Stimulated activated CD8-positive, alpha-beta memory T cell treated with anti-CD3 and anti-CD28 coated beads, Interleukin-4, amount 100 ng/mL, for 1 hour (primary cell): ENCODE measurements at places on chromosomes 2 and 18.

- DNase-seq, result no peak
Measured at GRCh38 chr2:207599636-207600035, 25.6 kb downstream of the METTL21A start.

DNA sequence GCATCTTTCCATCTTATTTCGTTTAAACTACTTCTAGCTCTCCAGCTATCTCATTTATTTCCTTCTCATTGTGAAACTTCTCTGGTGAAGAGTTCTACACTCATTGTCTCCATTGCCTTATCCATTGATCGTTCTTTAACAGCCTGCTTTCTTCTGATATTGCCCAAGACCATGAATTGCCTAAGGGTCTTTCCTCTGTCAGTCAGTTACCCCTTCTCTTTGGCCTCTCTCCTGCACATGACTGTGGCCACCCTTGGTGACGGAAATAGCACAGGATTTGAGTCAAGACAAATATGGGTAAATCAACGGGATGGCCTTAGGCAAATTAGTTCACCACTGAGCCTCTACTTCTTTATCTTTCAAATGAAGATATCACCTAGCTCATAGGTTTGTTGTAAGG, 26.6 kb downstream of the NHEJ1 start:
- DNase-seq, result no peak

DNA sequence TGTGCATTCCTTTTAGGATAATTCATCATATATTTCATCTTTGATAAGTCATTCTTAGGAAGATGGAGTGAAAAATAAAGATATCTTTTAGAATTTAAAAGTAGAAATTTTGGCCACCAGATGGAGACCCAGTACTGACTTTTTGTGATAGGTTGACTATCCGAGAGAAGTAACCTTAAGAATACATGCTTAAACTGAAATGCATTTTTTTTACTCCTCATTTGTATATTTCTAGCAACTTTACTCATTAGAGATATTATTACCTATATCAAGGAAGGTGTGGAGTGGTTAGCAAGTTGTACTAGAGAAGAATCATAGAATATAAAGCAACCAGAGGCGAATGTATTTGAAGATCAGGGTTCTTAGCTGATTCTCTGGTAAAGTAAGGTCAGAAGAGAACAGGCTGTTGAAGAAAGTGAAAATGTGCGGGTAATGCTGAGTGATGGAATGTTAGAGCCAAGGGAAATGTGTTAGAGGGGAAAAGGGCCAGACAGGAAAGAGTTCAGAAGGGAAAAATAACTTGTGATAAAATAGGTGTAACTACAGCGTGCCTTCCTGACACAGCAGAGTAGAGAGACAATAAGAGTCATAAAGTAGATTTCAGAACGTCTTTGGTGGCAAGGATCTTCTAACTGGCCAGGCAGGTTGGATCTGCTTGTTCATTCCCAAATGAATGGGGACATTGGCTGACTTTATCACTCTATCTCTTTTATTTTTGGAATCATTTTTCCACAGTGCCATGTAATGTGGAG, 52.3 kb downstream of the TDRD15 start:
- DNase-seq, result no peak

DNA sequence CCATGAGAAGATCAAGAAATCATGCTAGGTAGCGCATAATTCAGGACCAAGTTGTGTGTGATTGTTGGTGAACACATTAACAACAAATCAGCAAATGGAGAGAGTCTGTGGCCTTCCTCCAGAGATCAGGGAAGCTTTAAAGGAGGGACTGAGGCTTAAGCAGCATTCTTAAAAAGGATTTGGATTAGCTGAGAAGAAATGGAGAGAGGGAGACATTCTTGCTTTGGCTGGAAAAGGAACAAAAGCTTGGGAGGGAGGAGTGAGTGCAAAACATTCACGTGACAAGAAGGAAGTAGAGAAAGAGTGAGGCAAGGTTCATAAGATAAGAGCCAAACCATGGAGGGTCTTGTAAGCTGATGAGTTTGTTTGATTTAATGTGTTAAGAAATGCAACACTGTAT, 75.6 kb downstream of the SRD5A2 start:
- DNase-seq, result no peak

GRCh38 chr2:127034883-127035611, 71.9 kb downstream of the BIN1 start:
- no peak for DNase-seq

- no peak for DNase-seq
Measured at GRCh38 chr2:105034170-105034569, 3.7 kb upstream of the MRPS9 start.

DNA sequence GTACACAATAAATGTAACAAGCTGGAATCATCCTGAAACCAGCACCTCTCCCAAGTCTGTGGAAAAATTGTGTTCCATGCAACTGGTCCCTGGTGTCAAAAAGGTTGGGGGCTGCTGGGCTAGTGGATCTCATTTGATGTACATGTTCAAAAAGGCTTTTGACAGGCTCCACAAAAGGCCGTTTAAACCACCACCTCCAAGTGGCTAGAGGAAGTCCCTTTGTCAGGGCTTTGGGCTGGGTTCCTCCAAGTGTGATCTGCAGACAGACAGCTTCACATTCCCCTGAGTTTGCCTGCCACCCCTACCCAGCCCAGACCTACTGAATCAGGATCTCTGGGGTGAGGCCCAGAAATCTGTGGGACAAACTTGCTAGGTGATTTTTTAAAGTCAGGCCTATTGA, 84.7 kb downstream of the TGFA start:
- DNase-seq, result no peak

DNA sequence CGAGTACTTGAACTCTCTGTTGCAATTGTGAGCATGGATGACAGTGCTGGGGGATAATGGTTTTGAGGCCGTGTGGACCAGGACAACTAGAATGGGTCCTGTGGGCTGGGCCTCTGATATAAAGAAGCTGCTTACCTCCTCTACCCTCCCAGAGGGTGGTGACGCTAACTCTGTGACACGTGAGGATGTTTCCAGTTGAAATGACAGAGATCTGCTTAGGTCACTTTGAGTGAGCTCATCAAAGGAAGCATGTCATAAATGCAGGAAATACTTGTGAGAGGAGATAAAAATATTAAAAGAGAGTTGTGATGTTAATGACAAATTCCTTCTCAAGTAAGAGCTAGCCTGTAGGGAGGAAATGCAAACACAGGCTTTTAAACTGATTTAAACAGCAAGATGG, 16.4 kb downstream of the RMC1 start:
- DNase-seq, result no peak

DNA sequence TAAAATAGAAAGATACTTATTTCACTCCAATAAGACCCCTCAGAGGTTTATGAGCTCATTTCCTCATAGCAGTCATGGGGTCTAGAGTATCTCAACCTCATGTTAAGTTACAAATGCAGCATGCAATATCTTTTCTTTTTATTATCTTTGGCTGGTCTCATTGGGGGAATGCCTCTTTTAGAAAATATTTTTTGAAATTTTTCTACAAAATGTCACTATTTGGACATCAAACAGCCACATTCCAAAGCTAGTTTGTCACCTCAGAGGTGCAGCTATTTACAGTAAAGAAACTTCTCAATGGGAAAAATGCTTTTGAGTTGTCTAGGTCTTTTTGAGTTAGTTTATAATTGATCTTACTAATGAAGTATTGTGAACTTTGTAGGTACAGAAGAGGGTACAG, 370.7 kb upstream of the LRATD1 start:
- no peak for DNase-seq

DNA sequence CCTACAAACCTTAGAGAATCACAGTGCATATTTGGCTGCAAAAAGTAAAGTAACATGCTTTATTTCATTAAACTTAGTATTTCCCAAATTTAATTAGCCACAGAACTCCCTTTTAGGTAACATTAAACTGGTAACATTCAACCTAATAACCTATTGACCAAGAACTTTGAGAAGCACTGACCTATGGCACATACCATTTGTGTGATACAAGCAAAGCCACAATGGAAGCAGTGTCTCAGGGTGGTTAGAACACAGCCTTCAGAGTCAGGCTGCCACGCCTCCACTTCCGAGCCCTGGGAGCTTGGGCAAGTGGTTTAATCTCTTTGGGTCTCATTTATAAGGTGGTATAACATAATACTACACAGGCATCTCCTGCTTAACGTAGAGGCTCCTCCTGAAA, 301.4 kb downstream of the PDE11A start:
- no peak for DNase-seq

DNA sequence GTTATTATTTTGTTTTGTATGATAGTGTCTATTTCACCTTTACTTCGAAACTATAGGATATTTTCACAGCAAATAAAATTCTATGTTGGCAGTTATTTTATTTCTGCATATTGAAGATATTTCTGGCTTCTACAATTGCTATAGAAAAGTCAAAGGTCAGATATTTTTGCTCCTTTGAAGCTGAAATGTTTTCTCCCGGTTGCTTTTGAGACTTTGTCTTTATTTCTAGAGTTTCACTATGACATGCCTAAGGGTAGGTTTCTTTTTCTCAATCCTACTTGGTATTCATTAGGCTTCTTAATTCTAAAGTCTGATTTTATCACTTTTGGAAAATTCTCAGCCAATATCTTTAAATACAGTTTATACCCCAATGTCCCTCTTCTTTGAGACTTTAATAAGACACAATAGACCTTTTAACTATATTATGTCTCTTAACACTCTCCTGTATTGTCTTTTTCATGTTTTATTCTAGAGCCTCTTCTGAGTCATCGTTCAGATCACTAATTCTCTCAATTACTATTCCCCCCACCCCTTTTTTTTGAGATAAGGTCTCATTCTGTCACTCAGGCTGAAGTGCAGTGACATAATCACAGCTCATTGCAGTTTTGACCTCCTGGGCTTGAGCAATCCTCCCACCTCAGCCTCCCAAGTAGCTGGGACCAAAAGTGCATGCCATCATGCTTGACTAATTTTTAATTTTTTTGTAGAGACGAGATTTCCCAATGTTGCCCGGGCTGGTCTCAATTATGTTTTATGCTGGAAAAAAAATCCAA, 50.5 kb downstream of the USP37 start:
- no peak for DNase-seq

DNA sequence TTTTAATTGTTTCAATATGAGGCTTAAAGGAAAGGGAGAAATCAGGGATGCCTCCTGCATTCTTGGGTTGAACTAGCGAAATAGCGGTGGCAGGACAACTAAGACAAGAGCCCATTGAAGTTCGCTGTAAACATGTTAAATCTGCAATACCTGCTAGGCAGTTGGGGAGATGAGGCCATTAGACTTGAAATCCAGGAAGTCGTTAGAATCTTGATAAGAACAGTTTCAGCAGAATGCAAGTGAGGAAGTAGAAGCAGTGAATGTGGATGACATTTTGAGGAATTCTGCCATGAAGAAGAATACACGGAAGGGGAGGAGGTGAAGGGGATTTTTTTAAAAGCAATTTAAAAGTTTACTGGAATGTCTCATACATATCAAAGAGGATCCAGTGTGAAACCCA, 109.7 kb downstream of the LPIN1 start:
- no peak for DNase-seq

DNA sequence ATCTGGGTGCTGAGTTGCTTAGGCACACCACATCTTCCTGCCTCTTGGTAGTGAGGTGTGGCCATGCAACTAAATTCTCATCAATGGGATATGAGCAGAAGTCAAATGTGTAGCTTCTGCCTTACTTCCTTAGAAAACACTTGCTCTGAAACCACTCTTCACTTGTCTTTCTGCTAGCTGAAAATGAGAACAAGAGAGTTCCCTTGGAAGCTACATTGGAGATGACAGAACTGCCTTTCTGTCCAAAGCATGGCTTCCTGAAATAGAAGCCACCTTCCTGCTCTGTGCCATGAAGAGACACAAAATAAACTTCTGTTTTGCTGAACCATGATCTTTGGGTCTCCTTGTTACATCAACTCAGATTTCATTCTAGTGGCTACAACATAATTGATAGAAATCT, 659.9 kb downstream of the IRS1 start:
- DNase-seq, result no peak

DNA sequence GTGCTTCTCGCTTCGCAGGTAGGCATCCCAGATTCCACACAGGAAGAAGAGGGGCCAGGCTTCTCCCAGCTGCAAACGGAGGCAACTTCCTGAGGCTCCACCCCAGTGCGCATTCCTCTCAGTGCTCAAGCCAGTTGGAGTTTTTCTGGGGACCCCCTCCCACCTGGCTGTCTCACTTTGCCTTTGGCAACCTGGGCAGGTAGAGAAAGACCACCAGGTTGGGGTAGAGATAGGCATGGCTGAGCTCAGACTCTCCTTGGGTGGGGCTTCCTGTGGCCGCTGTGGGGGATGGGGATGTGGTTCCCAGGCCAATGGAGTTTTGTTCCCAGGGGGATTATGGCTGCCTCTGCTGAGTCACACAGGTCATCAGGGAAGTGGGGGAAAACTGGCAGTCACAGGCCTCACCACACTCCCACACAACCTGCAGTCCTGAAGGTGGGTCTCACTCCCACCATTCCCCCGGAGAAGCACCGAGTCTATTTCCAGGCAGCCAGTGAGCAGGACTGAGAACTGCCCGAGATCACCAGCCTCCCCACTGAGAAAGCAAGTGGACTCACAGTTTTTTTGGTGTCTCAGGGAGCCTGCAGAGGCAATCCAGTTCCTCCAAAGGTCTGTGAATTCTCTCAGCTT, 38.1 kb downstream of the SLC39A10 start:
- DNase-seq, result no peak

GRCh38 chr2:203861197-203861596, 6.4 kb upstream of the CTLA4 start:
- DNase-seq, result no peak

- no peak for DNase-seq
Measured at GRCh38 chr18:79460481-79461300, 65.0 kb downstream of the NFATC1 start.

GRCh38 chr2:209648714-209649113, 122.9 kb upstream of the UNC80 start:
- no peak for DNase-seq
